ENCODE measurements at places on chromosomes 7 and 10. TPM values are rescaled to one million over a fixed set of nuclear protein-coding genes. Genes with fewer than 3 reads are reported as not detected.

IFIT1B gene
- not detected for total RNA-seq

SEMA3C gene
- not detected for total RNA-seq

HTR5A gene
- total RNA-seq, result not detected

ADAM12 gene
- 0.32 TPM for total RNA-seq

SMKR1 gene
- 11.7 TPM for total RNA-seq

CALHM1 gene
- total RNA-seq, result not detected

KIFBP gene
- 21.4 TPM for total RNA-seq

PRRT4 gene
- 0.23 TPM for total RNA-seq

ITGB8 gene
- 0.02 TPM for total RNA-seq

ARL5B gene
- total RNA-seq, result 9.0 TPM

CRYGN gene
- not detected for total RNA-seq

HKDC1 gene
- total RNA-seq, result not detected

TMEM225B gene
- total RNA-seq, result 0.80 TPM

C10orf67 gene
- total RNA-seq, result 0.15 TPM

MCM7 gene
- 447 TPM for total RNA-seq

OR2A7 gene
- total RNA-seq, result 1.0 TPM

EPO gene
- total RNA-seq, result not detected

HABP2 gene
- not detected for total RNA-seq

RGR gene
- not detected for total RNA-seq

CACNB2 gene
- total RNA-seq, result not detected

ASAH2B gene
- 6.4 TPM for total RNA-seq

AKR1C3 gene
- not detected for total RNA-seq

TMEM273 gene
- total RNA-seq, result 78.7 TPM

ZP3 gene
- total RNA-seq, result 1.5 TPM

CYP2C19 gene
- not detected for total RNA-seq

SCART1 gene
- 1.3 TPM for total RNA-seq

C10orf143 gene
- 4.0 TPM for total RNA-seq

BAZ1B gene
- 115 TPM for total RNA-seq
